ENCODE measurements at places on chromosomes 5 and 9.

GRCh38 chr5:65390208-65390607 lies 91.5 kb downstream of the ADAMTS6 start:
- DNase-seq, result no peak

- no peak for DNase-seq
These were observed 15.2 kb downstream of the OR1B1 start for GRCh38 chr9:122642226-122642625.

DNA sequence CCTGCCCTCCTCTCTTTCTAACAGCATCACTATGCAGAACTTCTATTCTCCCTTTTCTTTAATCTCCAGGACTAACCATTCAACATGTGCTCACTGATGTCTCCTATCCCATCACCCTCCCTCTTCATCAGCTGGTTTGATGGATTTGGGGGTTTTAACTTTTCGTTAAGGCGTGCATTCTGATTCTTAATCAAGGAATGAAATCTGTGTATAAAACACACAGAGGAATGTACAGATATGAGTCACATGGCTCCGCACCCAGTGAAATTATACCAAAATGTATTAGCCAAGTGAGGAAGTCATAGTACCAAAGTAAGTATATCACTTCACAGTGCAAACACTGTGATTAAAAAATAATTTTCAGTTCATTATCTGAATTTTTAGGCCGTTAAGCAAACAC lies 35.2 kb downstream of the MARCHF11 start:
- DNase-seq, result no peak

- DNase-seq, result no peak
These were observed 291.8 kb upstream of the DAB2 start for GRCh38 chr5:39716532-39717028.

DNA sequence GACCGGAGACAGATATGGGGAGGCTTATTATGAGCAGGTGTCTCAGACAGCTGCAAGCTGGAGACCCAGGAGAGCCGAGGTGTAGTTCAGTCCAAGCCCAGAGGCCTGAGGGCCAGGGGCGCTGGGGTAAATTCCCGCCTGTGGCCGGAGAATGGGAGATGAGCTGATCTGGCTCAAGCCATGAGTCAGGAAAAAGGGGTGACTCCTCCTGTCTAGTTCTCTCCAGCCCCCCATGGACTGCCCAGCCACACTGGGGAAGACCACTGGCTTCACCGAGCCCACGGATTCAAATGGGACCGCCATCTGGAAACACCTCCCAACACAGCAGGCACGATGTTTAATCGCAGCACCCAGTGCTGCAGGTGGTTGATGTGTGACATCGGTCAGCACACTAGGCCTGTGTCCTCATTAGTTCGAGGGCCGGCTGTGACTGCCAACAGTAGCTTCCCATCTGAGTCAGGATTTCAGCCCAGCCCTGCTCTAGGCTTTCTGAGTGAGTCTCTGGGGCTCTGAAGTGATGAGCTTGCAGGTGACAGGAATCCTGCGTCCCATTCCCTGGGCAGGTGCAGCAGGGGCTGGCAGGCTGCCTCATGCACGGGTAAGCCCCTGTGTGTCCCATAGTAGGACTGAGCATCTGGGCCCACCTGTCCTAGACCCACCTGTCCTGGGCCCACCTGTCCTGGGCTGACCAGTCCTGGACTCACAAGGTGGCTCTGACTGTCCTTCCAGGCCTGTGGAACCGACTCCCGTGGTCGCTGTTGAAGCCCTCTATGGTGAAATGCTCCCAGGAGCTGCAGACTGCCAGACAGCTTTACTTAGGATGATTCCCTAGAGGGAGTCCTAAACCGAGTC lies 49.7 kb downstream of the AHRR start:
- DNase-seq, result peak; percentile 0

DNA sequence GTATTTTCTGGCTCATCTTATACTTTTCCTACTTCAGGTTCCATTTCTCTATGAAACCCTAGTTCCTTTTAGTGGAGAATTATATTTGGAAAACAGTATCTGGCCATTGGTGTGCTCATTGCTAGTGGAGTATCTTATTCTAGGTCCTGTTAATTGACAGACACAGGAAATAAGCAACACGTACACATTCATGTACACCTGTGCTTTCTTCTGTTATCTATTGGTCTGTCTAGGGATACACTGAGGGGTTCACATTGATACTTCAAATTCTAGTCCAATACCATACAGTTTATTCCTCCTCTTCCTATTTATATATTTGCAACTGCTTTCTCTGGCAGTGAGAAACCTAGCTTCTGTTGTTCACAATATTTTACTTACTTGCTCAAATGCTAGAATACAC lies 110.2 kb downstream of the FER start:
- no peak for DNase-seq

- no peak for DNase-seq
These were observed 6.2 kb downstream of the OR2S2 start for GRCh38 chr9:35951736-35952135.

- no peak for DNase-seq
These were observed 1.4 kb downstream of the GLIS3 start for GRCh38 chr9:4298255-4299004.

- no peak for DNase-seq
These were observed 300.6 kb upstream of the EDIL3 start for GRCh38 chr5:84685121-84685894.

- no peak for DNase-seq
These were observed 158.8 kb downstream of the FGF18 start for GRCh38 chr5:171578049-171578828.

- peak; percentile 44 for DNase-seq
These were observed 78.9 kb downstream of the SEMA4D start for GRCh38 chr9:89418882-89419640.

- DNase-seq, result no peak
These were observed 188.4 kb downstream of the PCSK1 start for GRCh38 chr5:96244696-96245095.

GRCh38 chr5:154568589-154568988 lies 90.6 kb upstream of the HAND1 start:
- no peak for DNase-seq

DNA sequence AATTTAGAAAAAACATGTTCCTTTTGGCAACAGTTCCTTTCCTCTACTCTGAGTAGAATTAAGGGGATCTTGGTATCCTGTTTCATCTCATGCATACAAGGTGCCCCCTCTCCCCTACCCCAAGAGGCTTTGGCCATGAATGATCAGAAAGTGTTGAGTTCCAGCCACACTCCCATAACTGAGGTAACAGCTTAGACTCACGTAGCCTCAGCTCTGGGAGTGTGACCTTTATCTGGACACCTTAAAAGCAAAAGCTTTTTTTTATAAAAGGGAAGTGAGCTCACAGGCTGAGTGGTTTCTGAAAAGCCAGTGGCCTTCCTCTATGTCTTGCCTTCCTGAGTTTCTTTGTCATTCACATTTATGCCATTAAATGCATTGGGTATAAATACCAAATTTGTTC lies 900 bp upstream of the HAVCR2 start:
- peak; percentile 36 for DNase-seq

DNA sequence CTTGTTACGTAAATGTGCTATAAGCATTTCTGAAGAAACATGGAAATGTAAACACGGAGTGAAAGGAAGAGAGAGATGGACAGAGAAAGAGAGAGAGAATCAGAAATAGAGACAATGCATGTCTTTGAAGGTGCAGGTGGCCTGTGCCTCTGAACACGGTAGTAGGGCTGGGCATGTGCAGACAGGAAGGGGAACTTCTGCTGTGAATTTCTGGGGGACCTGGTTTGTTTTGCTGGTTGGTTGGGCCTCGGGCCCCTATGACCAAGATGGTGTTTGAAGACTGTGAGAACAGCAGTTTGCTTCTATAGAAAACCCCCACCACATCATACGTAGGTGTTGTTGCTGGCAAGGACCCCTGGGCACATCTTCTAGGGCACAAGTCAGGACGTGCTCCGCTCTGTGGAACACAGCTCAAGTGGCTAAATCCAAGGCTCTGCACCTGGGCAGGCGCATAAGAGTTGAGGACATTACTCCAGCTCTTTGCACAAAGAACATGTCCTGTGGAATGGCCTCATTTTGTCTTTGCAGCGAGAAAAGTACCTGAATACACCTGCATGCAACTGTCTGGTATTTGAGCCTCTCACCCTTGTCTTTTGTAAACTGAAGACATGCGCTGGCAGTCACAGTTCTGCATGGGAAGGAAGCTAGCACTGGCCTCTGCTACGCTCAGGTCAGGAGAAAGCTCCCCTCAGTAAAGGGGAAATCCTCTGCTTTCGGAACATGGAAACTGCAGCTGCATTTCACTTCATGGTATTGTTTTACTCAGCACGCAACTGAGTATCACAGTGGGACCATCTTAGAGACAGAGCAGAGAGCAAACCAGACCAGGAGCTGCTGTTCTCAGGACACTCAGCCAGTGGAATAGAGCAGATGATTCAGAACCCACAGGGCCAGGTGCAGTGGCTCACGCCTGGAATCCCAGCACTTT lies 2.7 kb downstream of the OR2V2 start:
- no peak for DNase-seq

DNA sequence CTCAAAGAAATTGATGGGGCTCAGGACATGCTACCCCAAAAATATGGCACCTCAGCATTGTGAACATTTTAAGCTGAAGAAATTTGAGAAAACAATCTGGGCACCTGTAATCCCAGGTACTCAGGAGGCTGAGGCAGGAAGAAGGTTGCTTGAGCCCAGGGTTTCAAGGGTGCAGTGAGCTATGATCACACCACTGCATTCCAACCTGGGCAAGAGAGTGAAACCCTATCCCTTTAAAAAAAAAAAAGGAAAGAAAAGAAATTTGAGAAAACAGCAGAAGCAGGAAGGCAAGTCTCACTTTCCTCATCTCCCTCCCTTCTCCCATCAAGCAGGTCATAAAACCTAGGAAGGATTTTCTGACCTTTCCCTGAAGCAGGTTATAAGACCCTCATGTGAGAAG lies 23.6 kb downstream of the TPD52L3 start:
- no peak for DNase-seq

DNA sequence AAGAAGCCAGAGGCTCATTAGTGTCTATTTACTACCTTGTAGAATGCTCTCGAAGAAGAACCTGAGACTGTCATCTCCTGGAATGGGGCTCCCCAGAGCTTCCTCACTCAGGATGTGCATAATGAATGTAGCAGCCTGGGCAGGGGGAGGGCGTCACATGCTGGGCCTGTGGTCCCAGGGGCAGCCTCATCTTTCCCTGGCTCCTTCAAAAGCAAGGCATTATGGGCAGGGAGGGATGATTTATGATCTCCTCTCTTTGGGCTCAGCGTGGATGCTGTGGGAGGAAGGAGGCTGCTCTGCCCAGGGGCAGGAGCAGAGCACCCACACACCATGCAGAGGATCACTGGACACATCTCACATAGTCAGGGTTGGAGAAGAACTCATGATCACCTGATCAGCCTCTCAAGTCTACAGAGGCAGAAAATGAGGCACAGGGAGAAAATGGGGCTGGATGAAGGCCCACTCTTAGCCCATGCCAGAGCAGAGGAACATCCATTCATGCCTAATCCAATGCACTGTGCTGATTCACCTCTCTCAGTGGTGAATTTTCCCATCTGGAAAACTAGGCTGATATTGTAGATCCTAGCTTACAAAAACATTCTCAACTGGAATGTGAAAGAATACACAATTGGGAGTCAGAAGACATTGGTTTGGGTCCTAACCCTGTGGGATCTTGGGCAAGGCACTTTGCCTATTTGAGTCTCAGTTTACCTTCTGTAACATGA lies 173.7 kb downstream of the CARTPT start:
- no peak for DNase-seq

- no peak for DNase-seq
These were observed 6.3 kb downstream of the RMI1 start for GRCh38 chr9:83986765-83987401.

DNA sequence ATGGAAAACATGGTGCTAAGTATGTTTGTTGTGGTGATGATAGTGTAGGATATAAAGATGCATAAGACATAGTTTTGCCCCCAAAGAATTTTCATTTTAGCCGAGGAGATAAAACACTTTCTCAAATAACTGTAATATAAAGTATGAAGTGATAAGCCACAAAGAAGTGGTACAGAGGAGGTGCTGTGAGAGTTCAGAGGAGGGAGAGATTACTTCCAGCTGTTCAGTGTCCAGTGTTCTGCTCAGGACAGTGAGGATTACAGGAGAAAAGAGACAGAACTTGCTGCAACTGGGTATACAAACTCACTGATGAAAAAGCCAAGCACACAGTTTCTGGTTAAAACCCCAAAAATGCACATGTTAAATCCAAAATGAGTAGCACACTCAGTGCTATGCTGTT lies 309.3 kb downstream of the KIAA0825 start:
- no peak for DNase-seq
